ENCODE measurements at places on chromosomes 7 and 10.

GRCh38 chr10:80413271-80413996 is 5.1 kb downstream of the PRXL2A start:
- DNase-seq: no peak

- no peak for DNase-seq
Observed at GRCh38 chr7:99729486-99730237, 5.3 kb downstream of the CYP3A7 start.

- DNase-seq: no peak
Observed at GRCh38 chr10:29699621-29700020, 64.8 kb upstream of the SVIL start.

DNA sequence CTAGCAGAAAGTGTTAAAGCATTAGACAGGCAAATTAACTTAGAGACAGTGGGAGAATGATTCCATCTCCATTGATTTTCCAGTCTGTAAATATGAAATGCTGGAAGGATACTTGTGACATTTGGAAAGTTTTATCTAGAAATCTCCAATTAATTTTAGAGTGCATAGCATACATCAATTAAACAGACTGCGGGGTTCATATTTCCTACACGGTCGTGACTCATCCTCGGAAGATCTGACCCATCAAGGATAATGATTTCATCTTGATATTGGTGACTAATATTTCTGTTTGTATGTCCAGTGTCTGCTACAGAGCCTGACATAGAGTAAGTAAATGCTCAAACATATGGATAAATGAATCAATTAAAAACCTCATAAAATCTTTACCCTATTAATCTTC is 474.9 kb downstream of the KCNMA1 start:
- no peak for DNase-seq

DNA sequence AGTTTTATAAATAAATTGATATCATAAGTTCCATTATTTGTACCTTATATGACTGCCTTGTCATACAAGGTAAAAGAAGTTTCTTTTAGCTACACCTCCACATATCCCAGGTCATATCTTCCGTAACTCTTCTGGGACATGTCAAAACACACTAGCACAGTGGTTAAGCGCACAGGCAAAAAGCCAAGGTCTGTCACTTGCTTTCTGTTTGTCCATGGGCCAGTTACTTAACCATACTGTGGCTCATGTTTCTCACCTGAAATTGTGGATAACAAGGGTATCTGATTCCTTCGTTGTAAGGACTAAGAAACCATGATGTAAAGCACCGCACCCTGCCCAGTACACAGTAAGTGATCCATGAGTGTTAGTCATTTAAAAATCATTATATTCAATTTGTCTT is 56.2 kb downstream of the SEMA3D start:
- DNase-seq: no peak

DNA sequence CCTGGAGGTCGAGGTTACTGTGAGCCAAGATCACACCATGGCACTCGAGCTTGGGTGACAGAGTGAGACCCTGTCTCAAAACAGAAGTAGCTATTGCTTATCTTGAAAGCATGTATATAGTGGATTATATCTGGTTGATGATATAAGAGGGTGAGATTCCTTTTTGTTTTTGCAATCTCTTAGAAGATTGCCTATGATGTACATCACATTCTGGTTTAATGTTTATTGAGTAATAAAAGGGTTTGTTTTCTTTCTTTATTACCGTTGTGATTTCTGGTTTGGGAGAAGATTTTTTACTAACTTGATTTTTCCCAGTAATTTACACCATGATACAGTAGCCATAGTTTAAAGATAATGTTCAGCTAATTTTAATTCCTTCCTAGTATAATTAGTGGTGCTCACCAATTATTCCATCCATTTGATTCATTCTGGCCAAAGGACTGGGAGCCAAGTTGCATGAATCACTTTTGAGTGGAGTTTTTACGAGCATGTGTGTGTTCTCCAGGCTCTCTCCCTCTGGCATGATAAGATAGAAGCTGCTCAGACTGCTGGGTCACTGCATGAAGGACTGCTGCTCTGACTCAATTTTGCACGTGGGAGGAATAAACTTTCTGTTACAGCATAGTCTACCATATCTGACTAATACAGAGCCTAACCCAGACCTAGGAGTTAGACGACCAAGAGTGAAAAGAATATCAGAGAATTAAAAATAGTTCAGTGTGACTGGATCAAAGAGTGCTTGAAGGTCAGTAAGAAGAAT is 13.5 kb upstream of the TSPAN13 start:
- no peak for DNase-seq

DNA sequence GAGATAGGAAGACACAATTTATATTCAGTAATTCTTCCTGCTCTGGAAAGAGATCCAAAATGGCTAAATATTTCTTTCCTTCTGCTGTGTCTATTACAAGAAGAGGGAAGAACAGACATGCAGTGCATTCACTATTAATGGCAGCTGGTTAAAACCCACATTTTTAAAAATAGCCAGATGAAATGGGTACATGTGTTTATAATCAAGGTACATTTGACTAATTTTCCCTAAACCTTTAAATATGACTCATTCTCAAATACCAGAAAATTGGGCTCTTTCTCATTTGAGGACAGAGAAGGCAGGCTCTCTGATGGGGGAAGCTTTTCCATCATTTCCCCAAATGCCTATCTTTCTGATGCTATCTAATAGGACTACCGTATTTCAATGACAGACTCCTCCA is 215.7 kb upstream of the HABP2 start:
- DNase-seq: no peak

All from effector CD8-positive, alpha-beta T cell (primary cell).